Stimulated activated CD4-positive, alpha-beta T cell treated with anti-CD3 and anti-CD28 coated beads, Interleukin-15, amount 100 ng/mL, for 1 hour (primary cell): ENCODE measurements at places on chromosomes 1 and 21.
A peak's percentile ranks its signal among the peaks of the same experiment; 100 is the strongest.

GRCh38 chr1:205545991-205546390 lies 41.5 kb downstream of the CDK18 start:
- no peak for DNase-seq

GRCh38 chr1:61450872-61451571 lies 273.9 kb downstream of the TM2D1 start:
- no peak for DNase-seq

DNA sequence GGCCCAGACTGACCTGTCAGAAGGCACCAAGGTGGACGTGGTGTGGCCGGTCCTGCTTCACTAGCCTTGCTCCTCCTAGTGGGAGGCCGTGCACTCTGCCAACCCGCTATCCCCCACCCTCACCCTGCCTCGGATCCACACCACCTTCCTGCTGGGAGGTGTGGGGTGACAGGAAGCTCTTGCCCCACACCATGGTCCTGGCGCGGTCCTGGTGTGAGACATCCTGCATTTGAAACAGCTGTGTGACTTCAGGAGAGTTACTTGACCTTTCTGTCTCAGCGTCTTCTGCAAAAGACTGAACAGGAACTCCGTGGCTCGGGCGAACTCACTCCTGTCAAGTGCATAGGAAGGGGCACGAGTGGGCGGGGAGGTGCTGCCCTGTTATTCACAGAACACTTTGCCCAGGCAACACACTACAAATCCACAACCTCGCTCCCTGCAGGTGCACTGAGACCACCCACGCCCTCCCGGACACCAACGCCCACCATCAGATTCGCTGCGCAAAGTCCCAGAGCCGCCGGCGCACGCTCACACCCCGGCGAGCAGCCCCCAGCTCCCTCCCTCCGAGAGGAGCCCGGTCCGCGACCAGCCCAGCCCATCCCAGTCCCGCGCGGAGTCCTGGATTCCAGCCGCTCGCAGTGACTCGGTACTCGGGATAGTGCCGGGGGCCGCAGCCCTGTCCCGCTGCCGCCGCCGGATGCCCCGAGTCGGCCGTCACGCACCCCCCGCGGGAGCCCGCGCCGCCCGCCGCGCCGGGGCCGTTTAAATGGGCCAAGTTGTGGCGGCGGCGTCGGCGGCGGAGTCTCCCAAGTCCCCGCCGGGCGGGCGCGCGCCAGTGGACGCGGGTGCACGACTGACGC lies at the start of gene SAMD11:
TSS of gene SAMD11 (plus strand) at position 793 of the 860 bp plus-strand sequence. CDS start 509 bp downstream, outside the sequence.
- DNase-seq: peak; percentile 58

GRCh38 chr1:53449021-53449420 lies 10.2 kb upstream of the DMRTB1 start:
- DNase-seq: no peak
